ENCODE measurements at places on chromosomes 6 and 20.

DNA sequence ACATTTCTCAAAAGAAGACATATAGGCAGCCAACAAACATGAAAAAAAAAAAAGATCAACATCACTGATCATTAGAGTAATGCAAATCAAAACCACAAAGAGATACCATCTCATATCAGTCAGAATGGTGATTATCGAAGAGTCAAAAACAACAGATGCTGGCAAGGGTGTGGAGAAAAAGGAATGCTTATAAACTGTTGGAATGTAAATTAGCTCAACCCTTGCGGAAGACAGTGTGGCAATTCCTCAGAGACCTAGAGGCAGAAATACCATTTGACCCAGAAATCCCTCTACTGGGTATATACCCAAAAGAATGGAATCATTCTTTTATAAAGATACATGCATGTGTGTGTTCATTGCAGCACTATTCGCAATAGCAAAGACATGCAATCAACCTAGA lies 303.8 kb upstream of the THEMIS start:
- DNase-seq = no peak

DNA sequence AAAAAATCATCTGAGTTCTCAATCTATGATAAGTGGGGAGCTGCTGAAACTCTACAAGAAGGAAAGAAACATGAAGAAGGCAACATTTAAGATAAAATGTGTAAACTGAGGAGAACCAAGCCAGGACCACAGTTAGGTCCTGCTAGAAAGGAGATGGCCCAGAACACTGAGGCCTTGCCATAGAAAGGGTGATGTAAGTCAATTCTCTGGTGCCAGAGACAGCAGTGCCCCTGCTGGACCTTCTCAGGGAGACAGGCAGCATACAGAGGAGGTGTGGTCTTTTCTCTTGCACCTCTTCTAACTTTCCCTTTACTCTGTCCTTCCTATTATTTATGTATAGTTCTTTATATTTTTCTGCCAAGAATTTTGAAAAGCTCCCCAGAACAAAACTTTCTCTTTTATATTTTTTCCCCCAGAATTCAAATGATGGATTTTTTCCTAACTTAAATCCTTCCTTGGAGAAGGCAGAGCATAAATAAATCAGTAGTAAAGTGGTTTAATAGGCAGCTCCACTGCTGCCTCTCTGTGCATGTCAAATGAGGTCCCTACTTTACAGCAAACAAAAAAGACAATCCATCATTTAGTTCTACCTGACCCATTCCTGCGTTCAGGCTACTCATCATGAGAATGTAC lies 9.0 kb downstream of the UQCC2 start:
- no peak for DNase-seq

- no peak for DNase-seq
These were observed 303.6 kb downstream of the CLIC5 start for GRCh38 chr6:45712076-45712475.

DNA sequence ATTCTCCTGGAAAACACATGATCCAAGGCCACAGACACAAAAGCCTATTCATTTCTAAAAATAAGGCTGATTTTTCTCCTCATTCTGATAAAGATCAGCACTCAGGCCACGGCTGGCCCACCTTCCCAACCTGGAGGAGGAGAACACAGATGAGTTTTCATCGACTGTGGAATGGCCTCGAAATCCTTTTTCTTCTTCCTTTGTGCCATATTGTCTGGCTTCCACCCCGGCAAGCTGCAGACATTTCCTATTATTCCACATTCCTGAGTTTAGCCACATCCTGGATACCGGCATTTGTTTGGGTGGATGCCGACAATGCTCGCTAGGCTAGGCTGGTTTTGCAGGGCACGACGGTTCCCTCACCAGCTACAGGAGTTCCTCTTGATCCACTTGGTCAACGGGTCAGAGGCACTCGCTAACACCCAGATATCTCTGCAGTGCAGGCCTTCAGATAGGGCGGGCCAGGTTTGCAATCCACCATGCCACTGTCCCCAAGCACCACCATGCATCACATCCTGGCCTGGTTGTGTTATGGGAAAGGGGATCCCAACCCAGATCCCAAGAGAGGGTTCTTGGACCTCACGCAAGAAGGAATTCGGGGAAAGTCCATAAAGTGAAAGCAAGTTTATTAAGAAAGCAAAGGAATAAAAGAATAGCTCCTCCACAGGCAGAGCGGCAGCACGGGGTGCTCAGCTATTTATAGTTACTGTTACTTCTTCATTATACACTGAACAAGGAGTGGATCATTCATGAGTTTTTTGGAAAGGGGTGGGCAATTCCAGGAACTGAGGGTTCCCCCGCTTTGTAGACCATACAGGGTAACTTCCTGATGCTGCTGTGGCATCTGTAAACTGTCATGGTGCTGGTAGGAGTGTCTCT lies 4.2 kb upstream of the CTSZ start:
- no peak for DNase-seq

- no peak for DNase-seq
These were observed 528 bp downstream of the NHSL1 start for GRCh38 chr6:138498629-138499302.

- DNase-seq = no peak
These were observed 10.5 kb upstream of the DEFB128 start for GRCh38 chr20:199996-200395.

- no peak for DNase-seq
These were observed 157.4 kb upstream of the ZNF217 start for GRCh38 chr20:53750827-53751619.

DNA sequence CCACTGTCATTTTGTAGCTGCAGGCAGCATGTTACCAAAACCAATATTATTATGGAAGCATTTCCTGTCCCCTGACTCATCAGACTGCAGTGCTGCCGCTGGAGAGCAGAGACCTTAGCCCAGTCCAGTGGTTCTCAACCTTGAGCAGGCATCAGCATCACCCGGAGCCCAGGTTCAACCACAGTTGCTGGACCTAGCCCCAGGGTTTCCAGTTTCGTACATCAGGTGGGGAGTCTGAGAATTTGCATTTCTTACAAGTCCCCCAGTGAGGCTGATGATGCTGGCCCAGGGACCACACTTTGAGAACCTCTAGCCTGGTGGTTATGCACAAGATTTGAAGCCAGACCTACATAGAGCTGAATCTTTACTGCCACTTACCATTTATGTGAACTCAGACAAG lies 47.3 kb downstream of the LY86 start:
- no peak for DNase-seq

DNA sequence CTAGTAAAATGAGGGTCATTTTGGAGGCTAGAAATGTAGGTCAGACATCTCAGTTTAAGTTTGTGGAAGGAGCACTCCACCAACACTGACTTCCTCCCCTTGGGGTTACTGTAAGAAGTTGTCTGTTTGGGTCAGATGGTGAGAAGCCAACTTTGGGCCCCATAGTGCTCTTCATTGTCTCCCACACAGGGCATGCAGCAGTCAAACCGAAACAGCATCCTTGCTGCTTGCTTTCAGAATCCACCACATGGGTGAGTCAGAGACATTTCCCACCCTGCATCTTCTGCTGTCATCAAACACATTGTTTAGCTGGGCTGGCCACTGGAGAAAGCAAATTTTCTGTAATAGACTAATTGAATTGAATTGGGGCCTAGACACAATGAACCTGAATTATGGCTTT lies 16.8 kb downstream of the IL17F start:
- no peak for DNase-seq

DNA sequence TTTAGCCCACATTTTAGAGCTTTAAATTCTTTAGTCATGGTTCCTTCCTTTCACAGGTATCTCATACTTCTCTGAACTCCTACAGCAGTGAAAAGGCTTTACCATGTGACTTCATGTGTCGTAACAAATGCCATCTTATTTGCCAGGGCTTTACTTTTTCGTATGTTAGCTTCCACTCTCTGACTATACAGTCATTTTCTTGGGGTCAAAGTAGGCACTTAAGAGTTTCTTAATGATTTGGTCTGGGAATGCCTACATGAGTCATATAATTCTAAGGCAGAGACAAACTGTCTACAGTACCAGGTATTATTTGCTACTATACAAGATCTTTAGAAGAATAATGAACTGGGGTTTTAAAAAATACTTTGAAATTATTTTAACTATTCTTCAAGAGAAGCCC lies 15.0 kb downstream of the RAB23 start:
- no peak for DNase-seq

GRCh38 chr6:5294392-5295211 lies 33.3 kb downstream of the FARS2 start:
- no peak for DNase-seq

DNA sequence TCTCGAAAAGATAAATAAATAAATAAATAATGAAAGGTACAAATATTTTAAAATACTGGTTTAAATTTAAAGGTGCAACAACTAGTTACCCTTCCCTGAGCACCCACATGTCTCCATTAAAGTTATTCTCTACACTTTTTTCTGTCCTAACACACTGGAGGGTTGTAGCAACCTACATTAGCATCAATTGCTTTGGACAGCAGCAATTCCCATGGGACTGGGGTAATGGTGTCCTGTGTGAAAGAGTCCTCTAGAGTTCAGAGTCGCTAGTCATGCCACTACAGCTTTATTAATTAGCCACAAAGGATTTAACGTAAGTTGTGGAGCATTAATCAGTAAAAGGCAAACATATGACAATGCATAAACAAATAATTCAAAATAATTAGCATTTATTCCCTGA lies 14.1 kb upstream of the CD24 start:
- no peak for DNase-seq

DNA sequence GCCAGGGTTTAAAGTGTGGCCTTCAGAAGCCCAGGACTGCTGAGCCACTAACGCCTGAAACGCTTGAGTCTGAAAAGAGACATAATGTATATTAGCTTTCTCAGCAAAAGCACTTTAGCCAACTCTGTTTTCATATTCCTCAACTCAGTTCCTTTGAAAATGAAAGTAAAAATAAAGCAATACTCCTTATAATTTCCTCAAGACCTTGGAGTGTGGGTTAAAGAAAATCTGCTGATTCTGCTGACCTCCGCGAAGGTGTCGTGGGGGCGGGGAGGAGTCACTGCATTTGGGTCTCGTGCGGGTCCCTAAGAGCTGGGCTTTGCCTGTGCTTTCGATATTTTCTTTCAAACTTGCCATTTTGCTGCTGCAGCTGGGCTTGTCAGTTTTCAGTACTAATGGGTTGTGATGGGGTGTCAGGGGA lies 142.2 kb upstream of the ARID1B start:
- DNase-seq = no peak

DNA sequence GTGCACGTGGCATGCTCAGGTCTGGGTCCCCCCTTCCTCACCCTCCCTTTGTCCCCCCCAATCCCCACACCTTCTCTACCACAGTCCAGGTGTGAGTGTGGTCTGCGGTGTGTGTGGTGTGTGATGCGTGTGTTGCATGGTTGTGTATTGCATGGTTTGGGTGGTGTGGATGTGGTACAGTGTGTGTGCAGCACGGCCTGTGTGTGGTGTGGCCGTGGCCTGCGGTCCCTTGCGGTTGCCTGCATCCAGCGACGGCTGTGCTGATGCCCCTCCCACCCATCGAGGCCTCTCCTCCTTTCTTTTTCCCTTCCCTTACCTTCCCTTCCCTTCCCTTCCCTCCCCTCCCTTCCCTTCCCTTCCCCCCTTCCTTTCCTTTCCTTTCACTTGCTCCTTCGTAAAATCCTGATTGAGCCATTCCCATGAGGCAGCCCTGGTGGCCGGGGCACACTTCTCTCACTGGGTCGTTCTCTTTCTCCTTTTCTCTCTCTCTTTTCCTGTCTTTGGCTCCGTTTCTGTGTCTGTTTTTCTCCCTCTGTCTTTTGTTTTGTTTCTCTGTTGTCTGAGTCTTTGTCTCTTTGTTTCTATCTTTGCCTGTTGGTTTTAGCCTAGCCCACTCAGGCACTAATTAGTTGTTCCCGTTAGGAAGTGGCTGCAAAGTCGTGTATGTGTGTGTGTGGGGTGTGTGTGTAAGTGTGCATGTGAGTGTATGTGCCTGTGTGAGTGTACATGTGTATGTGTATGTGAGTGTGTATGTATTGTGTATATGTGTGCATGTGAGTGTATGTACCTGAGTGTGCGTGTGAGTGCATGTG lies 65.7 kb downstream of the SRC start:
- DNase-seq = no peak
